ENCODE measurements at places on chromosomes 4 and X.

DNA sequence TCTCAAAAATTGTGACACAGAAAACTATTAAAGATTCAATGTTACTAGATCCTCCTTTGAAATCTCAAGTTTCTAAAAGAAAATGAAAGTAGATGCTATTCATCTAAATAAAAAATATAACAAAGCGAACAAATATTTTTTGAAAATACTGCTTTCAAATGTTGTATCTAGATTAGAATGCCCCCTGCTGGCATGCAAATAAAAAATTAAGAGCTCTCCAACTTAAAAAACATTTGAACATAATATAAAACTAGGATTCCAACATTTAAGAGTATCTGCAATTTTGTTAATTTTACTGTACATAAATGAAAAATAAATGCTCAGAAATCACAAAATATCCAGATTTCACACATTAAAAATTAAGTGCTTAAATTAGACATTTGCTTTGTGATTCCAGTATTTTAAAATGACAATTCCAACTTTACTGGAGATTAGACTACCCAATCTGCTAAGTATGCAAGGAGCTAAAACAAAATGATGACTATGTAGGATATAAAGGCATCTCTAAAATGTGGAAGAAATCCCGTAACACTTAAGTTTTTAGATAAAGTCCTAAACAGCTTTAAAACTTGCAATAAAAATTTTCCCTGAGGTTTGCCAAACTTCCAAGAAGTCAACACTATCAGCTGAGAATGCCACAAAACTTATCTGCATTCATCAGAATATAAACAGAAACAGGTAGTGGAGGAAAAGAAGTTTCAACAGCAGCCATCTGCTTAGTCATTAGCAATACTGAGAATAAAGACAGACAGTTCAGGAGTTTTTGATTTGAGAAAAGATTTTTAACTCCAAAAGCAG is 32.7 kb downstream of the DHX15 start:
- DNase-seq, result no peak

DNA sequence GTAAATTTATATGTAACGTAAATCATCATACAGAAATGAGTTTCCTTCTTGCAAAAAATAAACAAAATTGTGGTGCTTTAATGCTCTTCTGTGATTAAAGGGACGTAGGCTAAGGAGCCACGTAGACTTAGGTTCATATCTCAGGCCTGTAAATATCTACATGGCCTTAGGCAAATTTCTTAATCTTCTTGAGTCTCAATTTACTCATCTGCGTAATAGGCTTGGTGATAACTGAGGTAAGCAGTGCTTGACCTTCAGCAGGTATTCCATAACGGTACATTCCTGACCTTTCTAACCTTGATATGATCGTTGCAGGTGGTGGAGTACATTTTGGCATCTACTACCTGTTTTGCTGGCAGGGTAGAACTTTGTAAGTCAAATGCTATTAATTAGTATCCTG is 65.2 kb upstream of the TLR3 start:
- no peak for DNase-seq

DNA sequence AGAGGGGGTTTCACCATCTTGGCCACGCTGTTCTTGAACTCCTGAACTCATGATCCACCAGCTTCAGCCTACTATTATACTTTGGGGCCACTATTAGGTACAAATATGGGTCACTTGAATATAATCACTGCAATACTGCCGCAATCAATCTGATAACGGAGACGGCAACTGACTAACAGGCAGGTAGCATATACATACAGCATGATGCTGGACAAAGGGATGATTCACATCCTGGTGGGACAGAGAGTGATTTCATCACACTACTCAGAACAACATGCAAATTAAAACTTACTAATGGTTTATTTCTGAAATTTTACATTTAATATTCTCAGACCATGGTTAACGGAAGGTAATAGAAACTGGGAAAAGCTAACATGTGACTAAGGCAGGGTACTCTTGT is 10.9 kb downstream of the LRBA start:
- no peak for DNase-seq

GRCh38 chr4:61517144-61517543 is 317.0 kb downstream of the ADGRL3 start:
- no peak for DNase-seq

- no peak for DNase-seq
Observed at GRCh38 chr4:123503698-123504363, 107.2 kb downstream of the SPRY1 start.

- no peak for DNase-seq
Observed at GRCh38 chrX:111124418-111124817, 28.4 kb downstream of the PAK3 start.

GRCh38 chrX:131330735-131331134 is 41.6 kb upstream of the IGSF1 start:
- DNase-seq, result no peak

DNA sequence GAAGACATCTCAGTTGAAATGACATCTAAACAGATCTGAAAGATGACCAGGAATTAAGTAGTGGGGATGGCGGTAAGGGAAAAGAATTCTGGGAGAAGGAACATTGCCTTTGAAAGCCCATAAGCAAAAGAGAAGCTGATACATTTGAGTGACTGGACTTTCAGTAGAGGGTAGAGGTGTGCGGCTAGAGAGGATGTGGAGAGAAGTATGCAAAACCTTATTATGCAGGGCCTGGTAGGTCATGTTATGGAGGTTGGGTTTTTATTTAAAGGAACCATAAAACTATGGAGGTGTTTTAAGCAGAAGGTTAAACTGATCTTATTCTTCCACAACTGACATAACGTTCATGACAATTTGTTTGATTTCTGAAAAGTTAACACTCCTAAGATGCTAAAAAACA is 36.3 kb downstream of the RPS6KA3 start:
- no peak for DNase-seq

- no peak for DNase-seq
Observed at GRCh38 chr4:26334366-26334765, 13.6 kb downstream of the RBPJ start.

DNA sequence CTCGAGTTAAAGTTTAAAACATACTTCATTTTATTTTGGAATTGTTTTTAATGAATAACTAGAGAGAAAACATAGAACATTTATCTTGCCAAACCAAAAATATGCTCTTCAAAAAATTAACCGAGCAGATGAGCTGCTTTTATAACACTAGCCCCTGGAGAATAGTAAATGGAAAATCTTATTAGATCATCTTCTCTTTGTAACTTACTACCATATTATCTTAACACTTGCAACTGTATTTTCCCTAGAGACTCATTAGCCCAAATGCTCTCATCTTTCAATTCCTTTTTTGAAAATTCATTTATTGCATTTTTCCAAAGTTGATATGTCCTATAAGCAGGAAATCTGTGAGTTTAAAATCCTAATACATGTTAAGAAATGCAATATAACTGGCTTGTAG is 143.3 kb downstream of the CAMK2D start:
- DNase-seq, result no peak

DNA sequence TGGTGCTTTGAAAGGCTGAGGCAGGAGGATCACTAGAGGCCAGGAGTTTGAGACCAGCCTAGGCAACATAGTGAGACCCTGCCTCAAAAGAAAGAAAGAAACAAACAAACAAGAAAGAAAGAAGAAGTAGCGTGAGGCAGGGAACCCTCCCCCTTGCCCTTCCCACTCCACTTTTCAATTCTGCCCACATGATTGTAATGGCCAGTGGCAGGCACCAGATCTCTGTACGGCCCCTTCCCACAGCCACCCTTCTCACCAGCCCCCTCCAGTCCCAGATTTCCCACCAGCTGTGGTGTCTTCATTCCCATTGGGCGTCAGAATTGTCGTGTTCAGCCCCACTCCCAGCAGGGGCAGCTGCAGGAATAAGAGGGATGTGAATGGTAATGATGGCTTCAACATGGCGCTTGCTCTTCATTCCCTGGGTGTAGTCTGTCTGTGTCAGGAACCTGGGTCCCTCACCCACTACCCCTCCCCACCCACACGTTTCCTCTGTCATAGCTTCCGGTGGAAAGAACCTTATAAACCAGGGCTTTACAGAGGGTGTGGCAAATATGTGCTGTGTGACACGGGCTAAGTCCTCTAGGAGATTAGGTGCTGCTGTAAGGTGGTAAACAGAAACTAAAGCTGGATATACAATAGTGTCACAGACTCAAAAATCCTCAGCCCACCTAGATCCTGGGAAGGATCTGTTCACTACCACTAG is at the start of gene IL2RG:
Gene IL2RG (minus strand): TSS at position 437 of the 703 bp plus-strand sequence. CDS start 38 bp downstream, at position 399.
- no peak for DNase-seq
